Lung (tissue), 17 donors: ENCODE measurements at places on chromosomes 2 and 18. TPM values are rescaled to one million over a fixed set of nuclear protein-coding genes. Genes with fewer than 3 reads are reported as not detected.

SCG2 gene
- 3.5 TPM for total RNA-seq

NR4A2 gene
- total RNA-seq: 7.9 TPM

- H3K4me1 ChIP-seq: peaks cover 9% of the 10 kb centered on the region
- no peak overlapping the region for H3K27ac ChIP-seq
- no peak overlapping the region for H3K4me3 ChIP-seq
- no peak for DNase-seq
Observed at GRCh38 chr2:178111743-178112142, 494 bp upstream of the RBM45 start.

GRCh38 chr2:74039611-74040010 lies 54.9 kb downstream of the TET3 start:
- H3K36me3 ChIP-seq: no peaks in the 10 kb centered on the region
- H3K4me3 ChIP-seq: no peak overlapping the region
- no peaks in the 10 kb centered on the region for H3K27me3 ChIP-seq
- no peak for DNase-seq

- H3K36me3 ChIP-seq: no peaks in the 10 kb centered on the region
- no peaks in the 10 kb centered on the region for H3K27me3 ChIP-seq
- DNase-seq: no peak
- peaks cover 46% of the 10 kb centered on the region for H3K4me1 ChIP-seq
Observed at GRCh38 chr2:151096235-151096634, 165.4 kb downstream of the RBM43 start.
